ENCODE measurements at places on chromosomes 6 and 20.

DNA sequence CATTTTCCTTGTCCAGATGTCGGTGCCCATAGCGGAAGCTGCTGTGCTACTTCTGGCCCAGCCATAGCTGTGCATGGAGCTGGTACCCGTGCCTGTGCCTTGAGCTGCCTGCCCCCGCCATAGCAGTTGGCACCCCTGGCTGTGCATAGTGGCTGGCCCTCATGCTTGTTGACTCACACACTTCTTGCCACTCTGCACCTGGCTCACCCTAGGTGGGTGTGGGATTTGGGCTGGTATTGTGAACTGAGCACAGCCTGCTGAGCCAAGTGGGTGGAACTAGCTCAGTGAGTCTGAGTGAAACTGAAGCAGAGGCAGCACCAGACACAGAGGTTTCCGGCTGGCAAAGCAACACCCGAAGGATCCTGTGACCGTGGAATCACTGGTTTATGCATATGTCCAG, 689.5 kb upstream of the EYS start:
- DNase-seq = no peak

GRCh38 chr6:39153766-39154397, 38.9 kb upstream of the SAYSD1 start:
- DNase-seq = no peak

GRCh38 chr6:11767458-11767857, 11.1 kb downstream of the ADTRP start:
- no peak for DNase-seq

- DNase-seq = no peak
Measured at GRCh38 chr20:64254571-64255360, 782 bp upstream of the PCMTD2 start.

GRCh38 chr20:50229156-50229607, 38.6 kb downstream of the CEBPB start:
- no peak for DNase-seq

DNA sequence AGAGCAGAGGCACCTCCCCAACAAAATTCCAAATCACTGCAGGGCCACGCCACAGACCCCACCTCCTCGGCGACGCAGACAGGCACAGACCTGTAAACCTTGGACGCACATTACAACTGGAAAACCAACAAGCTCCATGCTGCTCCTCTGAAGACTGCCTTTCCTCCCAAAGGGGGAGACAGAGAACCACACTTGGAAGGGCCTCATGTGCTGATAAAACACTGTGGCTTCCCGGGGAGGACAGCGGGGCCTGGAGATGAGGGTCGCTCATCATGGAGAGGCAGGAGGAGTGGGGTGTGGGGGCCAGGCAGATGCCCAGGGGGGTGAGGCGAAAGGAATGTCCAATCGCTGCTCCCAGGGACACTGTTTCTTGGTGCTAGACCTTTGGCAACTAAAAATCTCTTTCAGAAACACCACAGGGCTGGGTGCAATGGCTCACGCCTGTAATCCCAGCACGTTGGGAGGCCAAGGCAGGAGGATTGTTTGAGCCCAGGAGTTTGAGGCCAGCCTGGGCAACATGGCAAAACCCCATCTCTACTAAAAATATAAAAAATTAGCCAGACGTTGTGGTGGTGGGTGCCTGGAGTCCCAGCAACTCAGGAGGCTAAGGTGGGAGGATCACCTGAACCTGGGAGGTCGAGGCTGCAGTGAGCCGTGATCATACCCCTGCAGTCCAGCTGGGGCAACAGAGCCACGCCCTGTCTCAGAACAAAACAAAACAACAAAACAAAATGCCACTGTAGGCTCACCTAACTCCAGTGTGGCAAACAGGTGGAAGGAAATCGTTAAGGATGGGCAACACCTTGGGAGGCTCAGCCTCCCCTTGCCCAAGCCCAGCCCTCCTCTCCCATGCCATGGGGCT, 53.8 kb downstream of the ABHD12 start:
- DNase-seq = no peak

- DNase-seq = no peak
Measured at GRCh38 chr6:7163661-7164071, 55.9 kb downstream of the RREB1 start.

- DNase-seq = no peak
Measured at GRCh38 chr6:143701349-143702234, 23.8 kb downstream of the PHACTR2 start.

DNA sequence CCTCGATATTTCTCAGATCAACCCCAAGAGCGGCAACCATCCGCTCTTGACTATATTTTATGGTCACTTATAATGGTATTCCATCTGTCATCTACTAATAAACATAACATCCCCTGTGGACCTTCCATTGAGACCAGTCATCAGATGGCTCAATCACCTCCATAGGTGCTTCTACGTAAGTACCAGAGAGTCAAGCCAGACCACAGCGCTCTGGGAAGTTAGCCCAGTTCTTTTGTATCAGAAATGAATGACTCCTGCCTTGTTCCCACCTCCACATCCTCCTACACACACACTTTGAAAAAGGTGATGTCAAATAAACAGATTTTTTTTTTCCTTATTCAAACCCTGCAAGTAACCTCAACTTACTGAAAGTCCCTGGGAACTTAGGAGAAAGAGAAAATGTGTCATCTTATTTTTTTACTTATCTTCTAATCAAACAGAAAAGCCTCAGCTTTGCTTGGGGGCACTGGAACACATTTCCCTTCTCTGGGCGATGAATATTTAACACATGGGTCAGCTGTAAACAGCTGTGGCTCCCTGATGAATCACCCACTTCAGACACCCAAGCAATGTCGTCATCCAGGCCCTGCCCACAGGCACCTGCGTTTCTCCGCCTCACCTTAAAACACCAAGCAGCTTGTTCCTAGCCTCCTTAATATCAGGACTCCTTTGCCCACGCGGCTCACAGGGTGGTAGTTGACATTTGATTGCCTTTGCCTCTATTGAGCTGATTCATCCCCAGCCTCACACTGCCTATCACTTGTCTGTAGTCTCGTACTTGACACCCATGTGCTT, 121.4 kb upstream of the LY86 start:
- DNase-seq = no peak

DNA sequence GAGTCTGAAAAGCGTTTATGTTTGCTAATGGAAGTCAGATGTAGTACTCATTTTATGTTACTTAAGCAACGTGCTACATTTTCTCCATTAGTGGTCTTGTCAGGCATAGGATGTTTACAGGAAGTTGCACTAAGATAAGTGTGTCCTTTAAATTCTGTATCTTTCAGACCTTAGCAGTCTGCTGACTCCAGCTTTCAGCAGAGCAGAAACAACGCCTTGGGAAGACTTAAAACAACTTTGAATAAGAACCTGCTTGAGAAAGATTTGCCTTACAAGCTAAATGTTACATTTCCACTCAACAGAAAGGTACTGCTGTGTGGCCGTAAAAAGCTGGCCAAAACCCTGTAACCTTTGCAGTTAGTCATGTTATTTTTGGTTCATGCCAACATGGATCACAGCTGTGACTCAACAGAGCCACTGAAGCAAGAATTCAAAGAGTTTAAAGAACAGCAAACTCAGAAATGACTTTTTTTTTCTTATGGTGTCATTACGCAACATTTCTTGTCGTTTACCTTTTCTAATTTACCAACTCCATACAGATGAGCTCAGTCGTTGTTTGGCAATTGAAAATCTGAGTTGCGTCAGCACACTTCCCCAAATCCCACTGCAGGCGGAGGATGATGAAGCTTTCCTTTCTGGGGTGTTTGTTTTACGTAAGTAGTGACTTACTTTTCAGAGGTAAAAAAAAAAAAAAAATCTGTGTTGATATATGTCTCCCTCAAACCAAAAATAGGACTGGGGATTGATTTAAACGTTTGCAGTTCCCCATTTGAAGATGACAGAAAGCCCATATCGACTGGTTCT, 27.9 kb upstream of the BMP6 start:
- DNase-seq = peak; percentile 10

DNA sequence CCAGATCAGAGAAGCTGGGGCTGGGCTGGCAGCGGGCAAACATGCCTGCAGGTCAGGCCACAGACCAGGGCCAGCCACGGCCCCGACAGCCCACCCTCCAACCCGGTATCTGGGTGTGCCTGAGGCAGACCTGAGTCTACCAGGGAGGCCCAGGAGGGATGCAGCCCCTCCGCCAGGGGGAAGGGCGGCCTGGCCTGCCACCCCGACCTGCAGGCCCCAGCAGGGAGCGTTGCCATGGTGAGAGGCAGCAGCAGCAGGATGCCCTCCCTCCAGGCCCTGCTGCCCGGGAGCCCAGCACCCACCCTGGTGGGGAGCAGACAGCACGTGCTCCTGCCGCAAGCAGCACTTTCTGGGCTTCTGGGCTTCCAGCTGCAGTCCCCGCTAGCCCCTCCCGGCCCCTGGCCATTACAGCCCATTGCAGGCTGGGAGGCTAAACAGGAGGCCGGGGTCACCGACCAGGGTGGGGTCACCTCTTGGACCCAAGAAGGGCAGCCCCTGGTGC, 3.8 kb upstream of the EEF1A2 start:
- DNase-seq = no peak

GRCh38 chr20:63807654-63808053, 23.4 kb downstream of the ZBTB46 start:
- no peak for DNase-seq

- DNase-seq = no peak
Measured at GRCh38 chr6:62652692-62653328, 366.8 kb upstream of the KHDRBS2 start.

GRCh38 chr6:19569563-19569962, 267.6 kb upstream of the ID4 start:
- no peak for DNase-seq

GRCh38 chr6:170134471-170135440, 156.1 kb downstream of the DLL1 start:
- DNase-seq = no peak

- no peak for DNase-seq
Measured at GRCh38 chr6:97978855-97979271, 695.8 kb upstream of the MMS22L start.

- no peak for DNase-seq
Measured at GRCh38 chr6:42266538-42266937, 48.9 kb upstream of the MRPS10 start.

DNA sequence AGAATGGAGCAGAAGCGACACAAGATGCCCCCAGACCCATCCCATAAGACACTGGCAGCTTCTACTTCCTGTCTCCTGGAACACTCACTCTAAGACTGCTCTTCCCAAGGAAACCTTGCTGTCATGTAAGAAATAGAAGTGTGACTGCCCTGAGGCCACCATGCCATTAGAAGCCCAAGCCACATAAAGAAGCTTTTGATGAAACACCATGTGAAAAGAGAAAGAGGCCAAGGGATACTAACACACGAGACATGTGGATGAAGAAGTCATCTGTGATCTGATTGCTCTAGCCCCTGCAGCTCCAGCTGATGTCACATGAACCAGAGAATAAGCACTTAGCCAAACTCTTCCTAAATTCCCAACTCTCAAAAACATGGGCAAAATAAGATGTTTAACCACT, 117.9 kb upstream of the PCSK2 start:
- DNase-seq = no peak

DNA sequence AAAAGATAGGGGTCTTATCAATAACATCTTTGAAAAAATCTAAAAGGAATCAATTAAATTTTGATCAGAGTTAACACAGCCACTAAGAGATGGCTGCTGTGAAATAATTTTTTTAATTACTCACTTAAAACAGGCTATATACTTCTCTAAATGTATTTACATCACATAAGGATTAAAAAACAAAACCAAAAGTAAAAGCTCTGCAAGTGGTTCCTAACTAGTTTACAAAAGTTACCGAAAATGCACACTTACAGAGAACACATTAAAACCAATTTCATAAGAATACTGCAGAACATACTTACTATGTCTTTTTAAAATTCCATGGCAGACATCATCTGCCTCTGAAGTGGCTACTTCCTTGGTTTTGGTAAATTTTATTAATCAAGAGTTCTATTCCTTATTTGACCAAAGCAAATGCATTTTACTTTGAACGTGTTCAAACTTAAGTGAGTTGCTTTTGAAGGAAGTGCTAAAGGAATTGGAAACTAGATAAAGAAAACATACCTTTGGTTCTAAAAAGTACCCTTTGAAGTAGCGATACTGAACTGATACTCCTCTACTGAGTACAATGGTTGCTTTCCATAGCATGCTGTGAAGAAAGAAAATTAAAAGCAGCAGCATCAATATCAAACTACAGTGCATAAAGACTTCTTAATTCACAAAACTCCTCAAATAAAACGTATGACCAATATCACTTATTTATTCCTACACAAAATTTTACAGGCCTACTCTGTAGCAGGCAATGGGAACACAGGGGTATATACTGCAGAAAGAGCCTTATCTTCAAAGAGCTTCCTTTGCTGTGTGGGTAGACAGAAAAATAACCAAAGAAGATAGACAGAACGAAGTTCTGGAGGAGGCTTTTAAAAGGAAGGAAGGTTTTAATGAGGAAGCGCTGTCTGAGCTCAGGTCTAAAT, 157.1 kb upstream of the SHLD1 start:
- DNase-seq = no peak

DNA sequence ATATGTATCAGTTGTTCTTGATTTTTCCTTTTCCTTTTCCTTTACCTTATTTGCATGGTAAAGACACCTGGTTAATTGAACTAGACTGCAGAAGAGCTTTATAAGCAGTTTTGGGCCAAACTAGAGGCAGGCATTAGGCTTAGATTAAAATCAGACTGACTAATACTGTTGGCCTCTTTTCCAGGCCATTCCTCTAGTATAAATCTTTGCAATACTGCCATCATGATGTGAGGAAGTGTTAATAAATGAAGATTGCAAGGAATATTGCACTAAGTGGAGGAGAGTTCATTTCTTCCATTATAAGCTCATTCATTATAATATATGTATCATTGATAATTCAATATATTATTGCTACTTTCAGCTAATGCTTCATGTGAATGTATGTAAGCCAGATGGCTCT, 163.8 kb downstream of the MMUT start:
- DNase-seq = no peak

DNA sequence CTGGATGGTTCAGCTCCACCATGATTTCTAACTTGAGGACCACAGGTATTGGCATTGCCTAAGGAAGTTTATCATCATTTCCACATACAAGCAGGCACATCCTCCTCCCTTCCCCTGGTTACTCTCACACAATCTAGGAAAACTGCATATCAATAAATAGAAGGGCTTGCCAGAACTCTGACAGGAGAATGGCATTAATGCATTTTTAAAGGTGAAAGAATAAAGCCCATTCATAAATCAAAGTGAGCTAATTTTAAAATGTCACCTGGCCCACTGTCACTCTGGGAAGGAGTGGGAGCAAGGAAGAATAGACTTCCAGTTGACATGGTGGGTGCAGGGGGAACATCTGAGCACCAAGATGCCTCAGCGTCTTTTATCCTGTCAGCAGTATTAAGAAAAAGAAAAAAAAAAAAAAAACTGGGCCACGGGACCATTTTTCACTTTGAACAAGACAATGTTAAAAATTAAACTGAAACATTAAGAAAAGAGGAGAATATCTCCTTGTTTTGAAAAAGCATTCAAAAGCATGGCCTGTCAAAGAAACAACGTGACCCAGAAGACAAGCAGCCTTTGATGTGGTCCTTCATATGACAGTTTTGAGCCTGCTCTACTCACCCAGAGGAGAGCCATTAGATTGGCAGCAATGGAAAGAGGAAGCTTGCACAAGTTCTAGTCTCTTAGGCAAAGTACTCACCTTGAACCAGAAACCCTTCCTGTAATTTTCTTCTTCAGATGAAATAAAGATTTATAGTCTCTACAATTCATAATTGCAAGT, 39.3 kb upstream of the SMLR1 start:
- DNase-seq = no peak

- no peak for DNase-seq
Measured at GRCh38 chr6:148898376-148899014, 151.7 kb downstream of the UST start.
